ENCODE measurements at places on chromosomes 2 and 18.

DNA sequence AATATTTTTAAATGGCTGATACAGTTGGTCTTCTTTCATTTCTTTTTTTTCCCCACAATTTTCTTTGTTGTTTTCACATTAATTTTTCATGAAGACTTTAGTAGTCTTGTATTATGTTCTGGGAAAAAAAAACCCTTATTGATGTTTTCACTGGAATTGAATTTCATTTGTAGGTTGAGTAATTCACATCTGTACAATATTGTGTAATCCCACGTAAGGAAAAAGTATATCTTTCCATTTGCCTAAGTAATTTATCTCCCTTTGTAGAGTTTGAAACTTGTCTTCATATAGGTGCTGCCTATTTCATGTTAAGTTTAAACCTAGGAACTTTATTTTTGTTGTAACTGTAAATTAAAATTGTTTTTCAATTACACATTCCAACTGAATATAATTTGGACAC is 2.0 kb downstream of the DNAJC27 start:
- no peak for DNase-seq

GRCh38 chr2:136008205-136008865 is 22.9 kb upstream of the DARS1 start:
- DNase-seq: no peak

DNA sequence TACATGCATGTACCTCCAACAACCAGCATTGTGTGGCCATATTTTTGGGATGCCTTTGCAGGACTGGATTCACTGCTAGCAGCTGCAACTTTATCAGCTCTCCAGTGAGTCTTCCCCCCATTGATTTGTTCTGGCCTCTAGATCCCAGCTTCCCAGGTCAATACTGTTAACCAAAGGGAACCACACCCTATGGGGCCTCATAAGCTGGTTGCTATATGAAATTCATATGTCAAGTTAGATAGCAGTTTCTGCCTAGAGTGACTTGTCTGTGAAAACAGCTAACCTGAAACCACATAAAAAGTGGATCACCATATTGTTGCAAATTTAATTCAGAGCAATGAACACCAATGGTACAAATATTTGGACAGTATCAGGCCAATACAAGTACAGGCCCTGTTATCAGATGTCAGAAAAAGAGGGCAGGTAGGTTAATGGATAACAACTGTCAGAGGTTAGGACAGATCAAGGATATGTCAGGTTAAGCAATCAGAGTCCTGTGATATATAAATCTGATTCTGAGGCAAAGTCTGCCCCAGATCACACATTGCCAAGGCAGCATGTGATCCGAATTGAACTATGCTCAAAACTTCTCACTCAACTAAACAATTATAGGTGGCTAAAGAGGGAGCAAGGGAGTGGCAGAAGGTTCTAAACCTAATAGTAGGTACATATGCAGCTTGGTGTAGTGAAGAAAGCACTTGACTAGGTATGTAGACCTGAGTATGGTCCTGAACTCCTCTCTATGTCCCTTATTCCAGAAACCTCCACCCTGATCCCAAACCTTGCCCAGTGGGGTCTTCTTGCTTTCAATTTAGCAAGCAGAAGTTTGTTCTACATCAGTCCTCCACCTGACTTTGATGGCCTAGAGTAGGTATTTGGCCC is 310.2 kb upstream of the STON1 start:
- DNase-seq: no peak

DNA sequence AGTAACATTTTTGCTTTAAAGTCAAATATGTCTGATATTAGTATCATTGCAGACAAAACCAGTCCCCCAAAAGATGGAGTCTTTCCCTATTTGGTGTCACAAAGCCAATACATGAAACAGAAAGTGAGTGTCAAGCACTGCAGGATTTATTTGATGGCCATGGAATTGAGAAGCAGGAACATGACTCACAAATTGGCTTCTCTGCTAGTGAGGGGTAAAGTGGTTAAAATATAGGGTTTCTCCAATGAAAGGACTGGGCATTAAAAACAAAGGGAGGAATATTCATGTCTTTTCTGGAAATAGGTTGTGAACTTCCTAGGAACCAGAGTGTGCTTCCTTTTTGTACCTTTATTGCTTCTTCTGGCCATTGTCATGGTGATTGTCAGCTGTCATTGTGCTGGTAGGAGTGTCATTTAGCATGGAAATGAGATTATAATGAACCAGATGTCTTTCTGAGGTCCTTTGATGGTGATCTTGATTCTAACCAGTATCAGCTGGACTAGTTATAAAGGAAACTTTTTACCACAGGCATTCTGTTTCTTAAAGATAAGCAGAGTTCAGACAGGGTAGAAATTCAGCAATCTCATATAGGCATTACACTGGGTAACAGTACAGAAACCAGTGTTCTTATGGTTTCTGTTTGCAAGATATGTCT is 4.1 kb downstream of the REG1B start:
- DNase-seq: no peak

DNA sequence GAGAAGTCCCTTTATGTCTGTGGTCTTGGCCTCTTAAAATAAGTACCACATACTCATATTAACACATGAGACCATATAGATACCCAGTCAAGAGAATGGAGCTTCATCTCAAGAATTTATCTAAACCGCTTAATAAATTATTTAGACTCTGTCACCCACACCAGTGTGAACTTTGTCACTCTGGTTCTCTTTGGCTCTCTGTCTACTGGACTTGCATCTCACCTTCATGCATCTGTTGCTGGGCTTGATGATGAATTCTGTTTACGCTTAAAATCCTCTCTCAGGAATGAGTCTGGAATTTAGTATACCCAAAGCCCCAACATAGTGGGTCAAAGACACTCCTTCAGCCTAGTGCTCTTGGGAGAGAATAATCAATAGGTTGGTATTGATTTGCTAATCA is 73.9 kb downstream of the SETBP1 start:
- DNase-seq: no peak

DNA sequence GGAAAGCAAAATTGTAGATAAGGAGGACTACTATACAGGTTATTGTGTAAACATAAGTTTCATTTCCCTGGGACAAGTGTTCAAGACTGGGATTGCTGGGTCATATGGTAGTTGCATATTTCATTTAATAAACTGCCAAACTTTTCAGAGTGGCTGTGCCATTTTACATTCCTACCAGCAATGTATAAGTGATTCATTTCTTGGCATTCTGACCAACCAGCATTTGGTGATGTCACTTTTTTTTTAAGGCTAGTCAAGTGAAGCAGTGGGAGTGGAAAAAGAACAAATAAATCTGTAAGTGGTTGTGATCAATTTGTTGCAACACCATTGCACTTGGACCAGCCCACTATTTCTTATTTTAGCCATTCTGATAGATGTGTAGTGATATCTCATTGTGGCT is 5.2 kb upstream of the CHCHD5 start:
- DNase-seq: no peak

GRCh38 chr2:137897082-137897481 is 67.2 kb upstream of the HNMT start:
- no peak for DNase-seq

- DNase-seq: no peak
Measured at GRCh38 chr2:210162466-210163124, 8.6 kb downstream of the KANSL1L start.

- DNase-seq: peak; percentile 7
Measured at GRCh38 chr2:121080013-121080772, 204.8 kb downstream of the TFCP2L1 start.

- DNase-seq: no peak
Measured at GRCh38 chr2:143505542-143505941, 376.3 kb downstream of the ARHGAP15 start.

- DNase-seq: no peak
Measured at GRCh38 chr18:36302676-36303075, 5.2 kb downstream of the FHOD3 start.

- DNase-seq: no peak
Measured at GRCh38 chr2:102726128-102727087, 35.4 kb upstream of the TMEM182 start.

DNA sequence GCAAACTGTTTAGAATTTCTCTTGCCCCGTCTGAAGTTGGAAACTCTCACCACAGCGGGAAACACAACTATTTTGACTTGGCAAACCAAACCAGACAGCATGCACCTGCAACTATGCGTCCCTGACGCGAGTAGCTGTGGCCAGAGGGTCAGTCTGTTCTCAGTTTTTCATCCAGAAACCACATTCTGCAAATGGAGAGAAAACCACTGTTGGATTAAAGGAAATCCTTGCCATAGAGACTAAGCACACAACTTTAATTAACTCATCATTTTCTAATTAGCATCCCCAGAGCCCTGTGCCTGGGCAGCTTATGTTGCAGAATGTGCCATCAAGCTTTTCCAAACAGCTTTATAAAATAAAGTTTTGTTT is 415.7 kb upstream of the TCF4 start:
- no peak for DNase-seq

GRCh38 chr2:43327119-43327518 is 100.7 kb upstream of the ZFP36L2 start:
- DNase-seq: no peak

- DNase-seq: no peak
Measured at GRCh38 chr2:231900486-231900942, 25.7 kb downstream of the NPPC start.

DNA sequence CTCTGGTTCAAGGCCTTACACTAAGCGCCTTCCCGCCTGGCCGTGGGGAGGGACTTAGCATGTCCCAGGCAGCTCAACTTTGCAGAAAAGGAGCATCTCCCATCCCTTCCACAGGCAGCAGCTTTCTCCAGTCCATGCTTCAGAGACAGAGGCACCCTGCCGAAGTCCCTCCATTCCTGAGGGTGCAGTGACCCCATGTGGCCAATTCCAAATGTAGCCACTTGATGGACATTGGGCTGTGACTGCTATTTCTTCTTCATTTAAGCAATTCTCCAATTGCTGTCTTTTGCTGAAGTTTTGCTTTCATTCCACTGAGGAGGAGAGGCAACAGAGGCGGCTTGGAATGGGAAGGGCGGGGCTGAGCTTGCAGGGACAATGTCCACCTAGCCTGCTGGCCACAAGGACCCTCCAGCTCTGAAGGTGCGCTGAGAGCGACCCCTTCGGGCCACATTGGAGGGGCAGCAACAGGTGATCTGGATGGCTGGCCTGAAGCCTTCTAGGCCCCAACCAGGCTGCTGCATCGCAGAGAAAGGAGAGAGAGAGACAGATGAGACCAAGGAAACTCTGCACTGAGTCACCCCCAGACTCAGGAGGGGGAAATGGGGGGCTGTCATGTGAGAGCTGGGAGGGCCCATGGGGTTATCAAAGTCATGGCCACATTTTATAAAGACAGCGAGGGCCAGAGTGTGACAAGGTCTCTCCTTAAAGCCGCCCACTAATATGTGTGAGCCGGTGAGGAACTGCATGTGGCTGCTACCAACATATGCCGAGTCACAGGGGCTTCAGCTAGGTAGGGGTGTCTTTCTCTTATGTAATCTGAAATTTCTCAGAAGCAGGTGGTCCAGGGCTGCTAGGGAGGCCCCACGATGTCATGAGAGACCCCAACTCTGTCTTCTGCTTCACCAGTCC is 61.3 kb downstream of the LONRF2 start:
- peak; percentile 18 for DNase-seq

GRCh38 chr2:186913870-186914269 is 64.9 kb upstream of the ZSWIM2 start:
- DNase-seq: no peak

GRCh38 chr2:10225291-10226037 is 77.2 kb upstream of the HPCAL1 start:
- DNase-seq: no peak

DNA sequence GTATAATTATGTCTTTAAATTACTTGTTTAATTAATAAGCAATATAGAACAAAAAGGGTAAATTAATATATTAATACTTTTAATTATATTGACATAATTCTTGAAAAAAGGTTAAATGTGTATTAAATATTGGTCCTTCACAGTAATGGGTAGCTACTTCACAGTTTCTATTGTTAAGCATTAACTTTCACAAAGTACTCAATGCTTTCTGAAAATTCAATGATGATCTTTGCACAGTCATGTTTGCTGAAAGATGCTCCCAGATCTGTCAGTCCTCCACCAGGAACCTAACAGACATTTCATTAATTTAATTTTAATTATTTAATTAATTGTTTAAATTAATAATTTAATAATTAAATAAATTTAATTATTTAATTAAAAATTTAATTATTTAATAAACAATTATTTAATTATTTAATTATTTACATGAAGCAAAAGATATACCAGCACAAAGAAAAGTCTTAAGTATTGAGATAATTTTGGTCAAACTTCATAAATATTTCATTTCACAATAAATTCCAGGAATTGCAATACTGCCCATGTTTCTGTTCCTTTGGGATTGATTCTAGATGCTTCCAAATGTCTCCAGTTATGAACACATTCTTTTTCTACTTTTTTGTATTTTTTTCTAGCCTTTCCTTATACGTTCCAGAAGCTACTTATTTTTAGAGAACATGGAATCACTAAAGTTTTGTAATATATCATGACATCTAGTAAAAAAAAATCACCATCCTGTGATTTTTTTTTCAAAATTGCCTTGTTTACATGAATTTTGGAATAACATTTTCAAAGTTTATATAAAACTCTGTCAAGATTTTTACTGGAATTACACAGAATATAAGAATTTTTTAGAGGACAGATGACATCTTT is 46.5 kb downstream of the TMEM18 start:
- no peak for DNase-seq

DNA sequence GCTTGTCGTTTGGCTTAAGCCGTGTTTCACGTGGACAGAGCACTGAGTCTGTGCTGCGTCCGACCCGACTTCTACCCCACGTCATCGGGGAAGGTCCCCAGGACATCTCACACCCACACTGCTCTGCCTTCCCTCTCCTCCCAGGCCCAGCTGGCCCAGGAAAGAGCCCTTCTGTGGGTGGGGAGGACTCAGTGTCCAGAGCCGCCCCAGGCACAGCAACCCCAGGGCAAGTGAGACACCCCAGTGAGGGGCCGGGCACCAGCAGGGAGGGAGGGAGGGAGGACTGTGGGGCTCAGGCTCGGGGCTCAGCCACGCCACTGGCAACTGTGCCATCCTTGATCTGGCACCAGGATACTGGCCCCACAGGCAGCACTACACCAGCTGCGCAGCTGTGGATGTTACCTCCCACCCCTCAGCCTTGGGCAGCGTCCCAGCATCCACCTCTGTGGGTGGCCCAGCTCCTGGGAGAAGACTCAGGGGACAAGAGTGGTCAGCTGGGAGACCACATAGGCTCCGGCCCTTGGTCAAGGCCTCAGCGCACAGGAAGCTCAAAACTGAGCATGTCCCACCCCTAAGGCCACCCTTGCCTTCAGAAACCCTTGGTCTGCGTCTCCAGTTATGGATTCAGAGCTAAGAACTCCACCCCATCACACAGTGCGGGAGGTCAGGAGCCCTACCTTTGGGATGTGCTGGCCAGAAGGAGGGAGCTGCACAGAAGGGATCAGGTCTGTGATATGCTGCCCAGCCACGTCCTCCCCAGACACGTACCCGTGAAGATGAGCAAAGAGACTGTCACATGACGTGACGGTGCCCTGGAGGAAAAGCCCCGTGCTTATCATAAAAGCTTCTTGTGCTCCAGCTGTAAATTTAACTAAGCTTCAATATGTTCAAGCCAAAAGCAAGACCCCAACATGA is 11.7 kb downstream of the PASK start:
- no peak for DNase-seq
